ENCODE measurements at places on chromosomes 5 and 9.

DNA sequence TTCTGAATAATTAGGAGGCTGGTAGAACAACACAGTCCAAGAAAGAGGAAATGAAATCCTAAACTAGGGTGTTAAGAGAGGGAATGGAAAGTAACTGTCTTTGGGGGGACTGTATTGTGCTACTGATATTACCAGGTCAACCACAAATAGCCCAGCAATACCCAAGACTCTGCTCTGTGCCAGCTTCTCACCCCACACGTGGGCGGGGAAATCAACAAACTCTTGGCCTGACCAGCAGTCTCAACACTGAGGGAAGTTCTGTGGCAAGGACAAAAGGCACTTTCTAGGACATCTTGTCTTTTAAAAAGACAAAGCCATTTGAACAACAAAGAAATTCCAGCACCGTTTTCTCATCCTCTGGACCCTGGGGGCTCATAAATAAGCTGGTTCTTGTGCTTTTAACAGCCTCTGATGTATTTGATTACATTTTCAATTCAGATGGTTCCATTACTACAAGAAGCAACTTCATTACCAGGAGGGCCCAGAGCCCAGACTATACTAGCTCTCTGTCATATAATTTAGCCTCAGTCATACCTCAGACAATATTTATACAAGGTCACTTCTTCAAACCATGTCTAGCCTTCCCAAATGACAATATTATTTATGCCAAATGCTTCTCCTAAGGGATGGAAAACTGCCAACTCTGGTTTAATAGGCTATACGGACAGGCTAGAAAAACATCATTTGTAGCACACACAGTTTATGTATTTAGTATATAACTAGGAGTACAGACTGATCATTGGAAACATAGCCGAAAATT is 297.8 kb downstream of the CWC27 start:
- peak; percentile 36 for DNase-seq

DNA sequence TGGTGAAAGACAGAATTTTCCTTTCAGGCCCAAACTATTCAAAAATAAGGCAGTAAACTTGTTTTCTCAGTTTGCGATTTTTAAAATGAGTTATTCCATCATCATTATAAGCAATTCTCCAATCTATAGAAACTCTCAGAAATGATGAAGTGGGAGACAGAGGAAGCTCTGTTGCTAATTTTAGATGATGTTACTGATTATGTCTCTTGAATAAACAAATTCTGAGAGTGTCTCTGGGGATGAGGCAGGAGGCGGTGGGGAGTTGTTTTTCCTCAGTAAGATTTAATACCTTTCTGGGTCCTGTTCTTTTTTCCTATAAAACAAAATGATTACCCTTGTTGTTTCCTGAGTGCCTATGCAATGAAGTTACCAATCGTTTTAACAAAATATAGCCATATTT is 43.9 kb upstream of the TEX48 start:
- DNase-seq, result no peak

- DNase-seq, result no peak
These were observed 68.8 kb upstream of the FCN2 start for GRCh38 chr9:134811673-134812342.

DNA sequence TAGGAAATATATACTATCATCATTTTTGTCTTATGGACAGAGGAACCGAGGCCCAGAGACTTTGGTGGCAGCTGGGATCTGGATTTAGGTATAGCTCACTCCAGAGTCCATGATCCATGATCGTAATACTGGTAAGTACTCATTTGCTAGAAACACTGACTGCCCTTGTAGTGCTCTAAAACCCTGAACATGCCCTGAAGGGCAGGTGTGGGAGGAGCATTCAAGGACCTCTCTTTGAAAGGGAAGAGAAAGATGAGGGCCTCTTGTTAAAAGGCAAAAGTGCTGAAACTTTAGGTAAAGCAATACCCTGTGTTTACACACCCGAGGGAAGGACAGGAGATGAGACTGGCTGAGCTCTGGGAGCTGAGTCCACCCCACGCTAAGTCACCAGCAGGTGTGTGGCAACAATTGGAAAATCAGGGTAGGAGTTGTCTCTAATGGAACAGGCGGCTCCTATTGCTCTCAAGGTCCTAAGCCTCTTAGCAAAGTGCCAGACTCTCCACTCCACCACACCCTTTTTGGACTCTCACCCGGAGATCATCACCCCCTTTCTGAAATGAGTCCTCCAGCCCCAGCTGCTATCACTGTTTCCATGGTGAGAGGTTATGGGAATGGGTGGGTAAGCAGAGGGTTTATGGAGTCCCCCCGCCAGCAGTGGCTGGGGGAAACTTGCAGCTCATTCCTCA is 34.8 kb downstream of the TRPC7 start:
- no peak for DNase-seq

DNA sequence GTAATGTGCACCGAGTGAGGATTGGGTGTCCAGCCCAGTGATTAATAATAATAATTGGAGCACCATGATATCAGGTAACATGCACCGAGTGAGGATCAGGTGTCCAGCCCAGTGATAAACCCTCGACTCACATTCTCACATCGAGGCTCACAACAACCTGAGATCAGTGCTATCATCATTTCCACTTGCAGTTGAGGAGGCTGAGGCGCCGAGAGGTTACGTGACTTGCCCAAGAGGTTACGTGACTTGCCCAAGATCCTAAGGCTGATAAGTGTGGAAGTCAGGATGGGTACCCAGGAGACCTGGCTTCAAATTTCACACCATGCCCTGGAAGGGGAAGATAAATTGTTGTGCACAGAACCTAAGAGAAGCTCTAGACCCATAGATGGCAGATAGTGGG is 189.4 kb downstream of the MED10 start:
- no peak for DNase-seq

GRCh38 chr5:59041355-59041754 is 458.5 kb downstream of the RAB3C start:
- no peak for DNase-seq
